Stimulated activated CD4-positive, alpha-beta T cell treated with anti-CD3 and anti-CD28 coated beads, Interleukin-1b, Interleukin-23, amount 100 ng/mL, for 24 hours (primary cell): ENCODE measurements at places on chromosomes 6 and 20.

DNA sequence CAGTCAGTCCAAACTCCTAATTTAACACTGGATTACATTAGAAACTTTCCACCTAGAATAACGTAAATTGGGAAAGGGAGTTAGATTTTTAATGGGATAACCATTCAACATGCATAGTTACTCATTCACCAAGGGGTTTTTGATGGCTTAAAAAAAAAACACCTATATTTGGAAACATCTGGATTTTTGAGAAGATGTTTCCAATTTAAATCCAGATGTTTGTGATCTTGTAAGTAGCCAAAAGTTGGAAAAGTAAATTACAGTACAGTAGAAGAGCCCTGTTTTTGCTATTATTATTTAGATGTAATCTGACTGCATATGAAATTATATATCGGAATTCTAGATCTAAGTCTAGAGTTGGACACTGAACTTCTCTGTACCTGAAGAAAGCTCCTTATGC lies 478.2 kb downstream of the CD83 start:
- no peak for DNase-seq

DNA sequence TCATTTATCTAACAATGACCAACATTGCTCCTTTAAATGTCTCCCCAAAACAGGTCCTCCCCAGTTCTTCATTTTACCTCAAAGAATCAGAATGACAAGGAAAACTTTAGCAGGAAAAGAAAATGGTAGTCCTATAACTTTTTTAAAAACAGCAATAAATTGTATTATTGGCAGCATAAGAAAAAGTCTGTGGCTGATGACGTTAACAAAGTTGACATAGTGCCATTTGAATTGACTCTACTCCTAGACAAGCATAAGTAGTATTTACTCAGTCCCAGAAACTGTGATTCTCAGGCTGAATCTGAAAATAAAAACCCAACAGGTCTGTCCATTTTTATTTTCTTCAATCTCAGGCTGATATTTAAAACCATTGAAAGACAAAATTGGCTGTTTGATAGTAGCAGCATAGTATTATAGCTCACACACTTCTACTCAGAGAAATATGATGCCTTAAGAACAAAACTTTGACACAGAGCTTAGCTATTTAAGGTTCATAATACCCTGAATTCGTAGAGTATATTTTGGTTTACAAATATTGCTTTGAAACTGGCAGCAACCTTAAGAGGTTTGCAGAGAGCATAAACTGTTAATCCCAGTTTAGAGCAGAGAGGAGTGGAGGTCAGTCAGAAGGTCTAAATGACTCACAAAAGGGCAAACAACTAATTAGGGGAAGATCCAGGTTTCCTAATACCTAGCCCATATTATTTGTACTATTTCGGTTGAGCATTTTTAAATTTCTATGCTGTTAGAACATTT lies 35.0 kb upstream of the TENT5A start:
- DNase-seq = no peak

DNA sequence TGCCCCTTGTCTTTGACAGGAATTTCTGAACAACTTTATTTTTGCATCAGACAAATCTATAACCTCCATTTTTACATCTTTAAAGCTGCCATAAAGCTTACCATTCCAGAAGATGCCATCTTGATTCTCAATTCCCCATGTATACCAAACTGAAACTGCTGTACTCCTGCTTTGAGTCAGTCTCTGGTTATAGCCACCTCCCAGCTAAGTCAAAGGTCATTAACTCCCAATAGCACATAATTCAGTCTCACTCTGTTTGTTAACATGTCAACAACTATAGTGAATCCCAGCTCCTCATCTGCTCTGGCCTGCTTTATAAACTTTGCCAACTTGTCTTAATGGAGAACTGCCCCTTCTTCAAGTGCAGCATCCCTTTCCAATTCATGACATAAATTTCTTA lies 343.6 kb downstream of the FRK start:
- no peak for DNase-seq

GRCh38 chr6:28251661-28252008 lies 434 bp downstream of the ZKSCAN4 start:
- no peak for DNase-seq

DNA sequence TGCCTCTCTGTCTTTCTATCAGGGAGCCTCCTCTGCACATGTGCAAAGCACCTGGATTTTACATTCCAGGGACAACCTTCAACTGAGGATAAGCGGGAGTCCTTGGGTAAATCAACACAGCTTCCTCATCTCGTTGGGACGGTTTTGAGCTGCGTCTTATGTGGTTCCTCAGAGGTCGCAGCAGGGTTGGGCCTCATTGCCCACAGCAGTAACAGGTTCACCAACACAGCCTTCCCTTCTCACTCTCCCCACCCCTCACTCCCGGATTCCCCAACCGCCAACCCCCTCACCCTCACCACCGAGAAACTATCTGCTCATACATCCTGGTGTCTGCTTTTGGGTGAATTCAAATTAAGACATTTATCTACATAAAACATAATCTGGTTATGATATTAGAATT lies 155.8 kb upstream of the GGTLC1 start:
- no peak for DNase-seq

DNA sequence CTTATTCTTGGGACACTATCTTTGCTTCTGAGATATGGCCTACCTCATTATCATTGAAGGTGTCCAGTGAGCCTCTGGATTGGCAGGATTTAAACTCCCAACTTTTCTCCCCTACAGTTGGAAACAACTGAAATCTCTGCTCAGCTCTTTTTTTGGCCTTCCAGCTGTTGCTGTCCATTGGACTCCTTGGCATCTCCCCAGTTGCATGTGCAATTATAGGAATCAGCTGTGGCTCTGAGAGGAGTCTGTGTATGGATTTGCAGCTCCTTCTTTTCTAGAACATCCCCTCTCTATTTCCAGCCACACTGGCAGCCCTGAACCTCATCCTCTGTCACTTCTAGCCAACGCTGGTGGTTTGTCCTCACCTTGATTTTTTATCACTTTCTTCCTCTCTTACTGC lies 21.2 kb downstream of the RAB22A start:
- DNase-seq = no peak

DNA sequence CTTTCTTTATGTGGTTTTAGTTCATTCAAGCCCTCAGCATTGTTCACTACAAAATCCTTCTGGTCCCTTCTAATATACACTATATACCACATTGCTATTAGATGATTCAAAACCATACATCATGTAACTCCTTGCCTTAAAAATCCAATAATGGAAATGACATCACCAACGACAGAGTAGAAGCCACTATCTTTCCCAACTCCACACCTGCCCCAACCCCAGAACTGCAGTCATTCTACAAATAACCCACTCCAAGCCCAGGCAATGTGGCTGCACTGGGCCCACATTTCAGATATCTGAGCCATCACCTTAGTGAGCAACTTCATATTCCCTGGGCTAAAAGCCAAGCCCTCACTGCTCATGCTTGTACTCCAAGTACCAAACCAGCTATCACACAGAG lies 22.6 kb upstream of the RUNX2 start:
- DNase-seq = no peak

DNA sequence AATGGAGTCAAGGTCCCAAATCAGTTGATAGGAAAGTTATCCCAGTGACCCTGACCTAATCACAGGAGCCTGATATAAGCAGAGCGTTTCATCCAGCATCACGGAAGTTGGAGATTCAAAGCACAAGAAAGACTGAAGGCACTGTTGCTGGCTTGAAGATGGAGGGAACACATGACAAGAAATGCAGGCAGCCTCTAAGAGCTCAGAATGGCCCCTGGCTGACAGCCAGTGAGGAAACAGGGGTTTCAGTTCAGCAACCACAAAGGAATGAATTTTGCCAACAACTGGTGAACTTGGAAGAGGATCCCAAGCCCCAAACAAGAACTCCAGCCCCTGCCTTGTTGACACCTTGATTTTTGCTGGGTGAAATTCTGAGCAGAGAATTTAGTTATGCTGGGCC lies 778.5 kb downstream of the MAFB start:
- no peak for DNase-seq

GRCh38 chr6:41430875-41431274 lies 95.5 kb downstream of the NCR2 start:
- no peak for DNase-seq

GRCh38 chr6:41042226-41043055 lies at the start of gene TSPO2:
TSS of gene TSPO2 (plus strand) at chr6:41042467. CDS start at chr6:41042986, 519 bp downstream.
- no peak for DNase-seq

DNA sequence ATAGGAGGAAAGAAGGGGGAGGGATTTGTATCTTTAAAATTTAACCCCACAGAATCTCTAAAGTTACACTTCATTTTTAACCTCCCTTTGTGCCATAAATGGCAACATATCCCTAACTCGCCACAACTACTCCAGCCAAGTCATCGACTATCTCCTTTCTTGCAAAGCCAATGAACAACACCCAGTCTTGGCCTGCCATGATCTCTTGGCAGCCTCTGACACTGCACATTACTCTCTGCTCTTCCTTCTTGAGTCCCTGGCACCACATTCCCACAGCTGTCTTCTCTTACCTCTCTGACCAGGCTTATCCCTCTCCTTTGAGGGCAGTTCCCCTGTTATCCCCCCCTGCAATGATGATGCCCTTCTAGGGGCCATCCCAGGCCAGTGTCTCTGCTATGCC lies 42.5 kb downstream of the MBOAT1 start:
- DNase-seq = no peak

DNA sequence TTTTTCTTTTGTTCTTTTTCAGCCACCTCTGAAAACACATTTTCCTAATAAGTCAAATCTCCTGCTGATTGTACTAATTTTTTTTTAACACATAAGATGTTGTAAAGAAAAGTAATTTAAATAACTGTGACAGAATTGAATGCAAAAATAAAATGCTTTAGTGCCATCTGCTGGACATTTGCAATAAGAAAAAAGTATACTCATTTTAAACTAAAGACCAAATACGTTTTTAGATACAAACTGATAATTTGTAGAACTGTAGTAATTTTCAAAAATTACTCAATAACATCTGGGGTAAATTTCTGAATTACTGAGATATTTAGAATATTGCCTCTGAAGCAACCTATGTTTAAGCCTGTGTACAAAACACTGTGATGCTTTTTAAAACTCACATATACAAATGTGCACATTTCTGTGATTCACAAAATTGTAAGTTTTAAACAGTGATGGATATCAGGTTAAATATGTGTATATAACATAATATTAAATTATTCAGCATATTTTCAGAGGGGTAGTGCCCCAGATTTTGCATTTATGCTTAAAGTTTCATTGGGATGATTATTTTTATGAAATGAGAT lies 198.7 kb downstream of the RIMS1 start:
- DNase-seq = no peak

GRCh38 chr6:4603291-4603690 lies 172.9 kb upstream of the CDYL start:
- no peak for DNase-seq

GRCh38 chr6:129567374-129567773 lies 142.6 kb downstream of the ARHGAP18 start:
- DNase-seq = no peak

- no peak for DNase-seq
Measured at GRCh38 chr6:107965746-107966145, 7.7 kb upstream of the SEC63 start.

DNA sequence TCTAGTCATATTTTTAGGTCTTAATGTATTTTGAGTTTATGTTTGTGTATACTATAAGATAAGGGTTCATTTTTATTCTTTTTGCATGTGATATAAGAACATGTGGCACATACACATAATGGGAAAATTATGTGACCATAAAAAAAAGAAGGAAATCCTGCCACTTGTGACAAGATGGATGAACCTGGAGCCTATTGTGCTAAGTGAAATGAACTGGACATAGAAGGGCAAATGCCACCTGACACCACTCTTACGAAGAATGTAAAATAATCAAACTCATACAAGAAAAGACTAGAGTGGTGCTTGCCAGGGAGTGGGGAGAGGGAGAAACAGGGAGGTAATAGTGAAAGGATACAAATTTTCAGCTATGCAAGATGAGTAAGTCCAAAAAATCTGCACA lies 126.1 kb downstream of the PLEKHG1 start:
- no peak for DNase-seq

- DNase-seq = no peak
Measured at GRCh38 chr6:49546331-49546730, 4.1 kb upstream of the C6orf141 start.

DNA sequence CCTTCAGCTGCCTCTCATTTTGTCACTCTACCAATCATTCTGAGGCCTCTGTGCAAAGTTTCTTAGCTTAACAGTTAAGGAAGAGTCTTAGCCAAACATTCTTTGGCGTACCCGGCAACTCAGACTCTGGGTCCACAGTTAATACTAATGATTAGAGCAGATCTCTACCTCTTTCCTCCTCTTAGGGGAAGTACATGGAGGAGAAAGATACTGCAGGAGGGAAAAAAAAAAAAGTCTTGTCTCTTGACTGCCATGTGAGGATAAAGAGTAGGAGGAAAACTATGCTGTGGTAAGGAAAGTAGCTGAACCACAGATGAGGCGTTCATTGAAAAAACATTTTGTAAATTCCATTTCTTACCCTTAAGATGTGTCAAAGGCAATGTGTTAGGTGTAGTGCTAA lies 44.0 kb upstream of the MARCKS start:
- DNase-seq = no peak

DNA sequence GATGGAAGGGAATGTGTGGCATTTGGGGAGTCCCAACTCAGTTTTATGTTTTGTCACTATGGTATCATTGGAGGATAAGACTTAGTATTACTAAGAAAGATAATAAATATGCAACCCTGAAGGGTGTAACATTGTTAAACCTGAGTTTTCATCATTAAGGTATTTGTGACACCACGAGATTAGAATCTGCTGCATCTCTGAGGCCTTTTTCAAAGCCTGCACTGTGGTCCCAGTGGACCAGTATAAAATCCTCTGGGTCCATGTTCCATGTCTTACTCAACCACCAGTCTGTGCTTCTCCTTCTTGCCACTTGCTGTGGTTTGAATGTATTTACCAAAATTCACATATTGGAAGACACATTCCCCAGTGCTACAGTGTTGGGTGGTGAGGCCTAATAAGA lies 130.6 kb downstream of the TBX18 start:
- DNase-seq = no peak

DNA sequence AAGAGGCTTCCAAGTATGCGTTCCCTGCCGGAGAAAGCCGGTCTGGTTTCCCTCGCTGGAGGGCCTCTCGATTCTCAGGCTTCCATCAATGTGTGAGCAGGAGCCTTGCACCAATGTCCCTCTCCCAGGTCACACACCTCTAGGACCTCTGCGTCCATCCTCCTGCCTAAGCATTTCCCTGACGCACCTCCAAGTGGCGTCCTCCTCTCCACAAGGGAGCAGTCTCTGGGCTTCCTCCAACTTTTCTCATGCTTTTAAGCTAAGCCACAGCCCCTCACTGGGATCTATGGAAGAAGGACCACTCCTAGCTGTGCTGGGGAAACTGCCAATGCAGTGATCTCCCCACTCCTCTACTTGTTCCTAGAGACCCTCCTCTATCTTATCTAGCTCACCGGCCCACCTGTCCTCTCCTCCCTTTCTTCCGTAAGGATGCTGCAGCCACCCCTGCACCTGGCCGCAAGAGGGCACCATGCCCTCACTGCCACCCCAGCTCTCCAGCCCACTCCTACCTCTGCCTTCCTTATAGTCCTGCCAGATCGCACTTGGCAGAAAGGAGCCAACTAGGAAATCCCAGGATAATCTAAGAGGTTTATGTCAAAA lies 258.7 kb downstream of the LRFN2 start:
- DNase-seq = peak; percentile 13
